Esophagus mucosa (tissue), 1 donor: ENCODE measurements at places on chromosomes 3 and 15. TPM values are rescaled to one million over a fixed set of nuclear protein-coding genes. Genes with fewer than 3 reads are reported as not detected.

GOLGA6D gene
- not detected for total RNA-seq

SST gene
- total RNA-seq, result not detected

ARRDC4 gene
- 2.9 TPM for total RNA-seq

EFHB gene
- total RNA-seq, result not detected

STRA6 gene
- total RNA-seq, result 1.5 TPM

ELL3 gene
- total RNA-seq, result 12.7 TPM

ZBED2 gene
- 6.8 TPM for total RNA-seq

SLC25A36 gene
- total RNA-seq, result 17.5 TPM

ERC2 gene
- total RNA-seq, result 0.48 TPM

PCBP4 gene
- total RNA-seq, result 11.5 TPM

FAM43A gene
- 23.4 TPM for total RNA-seq

IL12A gene
- 0.80 TPM for total RNA-seq

SLCO2A1 gene
- 17.6 TPM for total RNA-seq

NR2F2 gene
- 6.9 TPM for total RNA-seq

CAPN3 gene
- 4.5 TPM for total RNA-seq

ASB14 gene
- total RNA-seq, result not detected

MAGEF1 gene
- 16.1 TPM for total RNA-seq

SCAANT1 gene
- not detected for total RNA-seq

C3orf85 gene
- not detected for total RNA-seq

SLC12A8 gene
- 7.7 TPM for total RNA-seq

CHRNA7 gene
- total RNA-seq, result 0.76 TPM

ERICH6 gene
- total RNA-seq, result not detected

MELTF gene
- total RNA-seq, result 2.8 TPM

LRRC31 gene
- not detected for total RNA-seq

TMEM108 gene
- 0.60 TPM for total RNA-seq

KBTBD8 gene
- 2.2 TPM for total RNA-seq
